ENCODE measurements at places on chromosomes 2 and 18.

GRCh38 chr2:13533524-13533922 lies 816.8 kb downstream of the TRIB2 start:
- no peak for DNase-seq

DNA sequence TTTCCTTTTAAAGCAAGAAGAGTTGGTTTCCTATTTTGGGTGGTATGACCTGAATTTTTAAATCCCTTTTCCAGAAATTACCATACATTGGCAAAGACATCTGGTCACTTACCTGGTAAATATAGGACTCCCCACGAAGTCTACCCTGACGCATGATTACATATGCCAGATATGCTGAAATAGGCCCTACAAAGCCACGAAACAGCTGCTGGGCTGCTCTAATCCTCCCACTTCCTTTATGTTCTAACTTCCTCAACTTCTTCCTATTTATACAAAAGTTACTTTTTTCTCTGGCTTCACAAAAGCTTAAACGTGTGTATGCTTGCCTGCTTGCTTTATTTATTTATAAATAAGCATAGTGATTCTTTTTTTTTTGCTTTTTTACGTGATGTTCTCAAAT lies 186.0 kb upstream of the EPHA4 start:
- no peak for DNase-seq

GRCh38 chr2:128367601-128368359 lies 49.1 kb upstream of the HS6ST1 start:
- no peak for DNase-seq

DNA sequence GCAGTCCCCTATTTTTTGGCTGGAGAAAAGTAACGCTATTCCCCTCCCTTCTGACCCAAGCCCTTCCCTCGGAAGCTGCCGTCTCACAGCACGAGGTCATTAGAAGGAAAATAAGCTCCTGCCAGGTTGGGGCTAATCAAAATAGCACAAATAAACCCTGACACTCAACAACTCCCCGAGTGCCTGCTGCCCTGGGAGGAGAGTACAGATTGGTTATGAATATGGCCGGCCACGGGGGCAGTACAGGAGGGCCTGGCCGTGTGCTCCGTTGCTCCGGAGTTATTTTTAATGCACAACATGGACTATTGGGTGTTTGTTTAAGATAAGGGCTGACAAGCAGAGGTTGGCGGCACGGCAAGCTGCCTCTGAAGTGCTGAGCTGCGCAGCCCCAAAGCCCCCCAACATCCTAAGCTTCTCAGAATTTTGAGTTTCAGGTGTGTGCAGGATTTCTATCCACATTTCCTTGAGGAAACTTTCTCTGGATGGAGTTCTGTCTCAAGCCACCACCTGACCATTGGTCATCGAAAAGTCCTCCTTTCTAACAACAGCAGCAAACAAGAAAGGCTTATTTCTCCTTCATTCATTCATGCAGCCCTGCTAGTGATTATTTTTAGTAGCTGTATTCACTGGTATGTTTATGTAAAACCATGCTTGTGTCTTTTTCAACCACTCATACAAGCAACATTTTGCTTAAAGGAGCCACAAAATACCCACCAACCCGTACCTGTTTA lies 58.7 kb downstream of the PAX3 start:
- DNase-seq, result no peak

- no peak for DNase-seq
Observed at GRCh38 chr2:159084384-159085370, 116.2 kb downstream of the TANC1 start.

DNA sequence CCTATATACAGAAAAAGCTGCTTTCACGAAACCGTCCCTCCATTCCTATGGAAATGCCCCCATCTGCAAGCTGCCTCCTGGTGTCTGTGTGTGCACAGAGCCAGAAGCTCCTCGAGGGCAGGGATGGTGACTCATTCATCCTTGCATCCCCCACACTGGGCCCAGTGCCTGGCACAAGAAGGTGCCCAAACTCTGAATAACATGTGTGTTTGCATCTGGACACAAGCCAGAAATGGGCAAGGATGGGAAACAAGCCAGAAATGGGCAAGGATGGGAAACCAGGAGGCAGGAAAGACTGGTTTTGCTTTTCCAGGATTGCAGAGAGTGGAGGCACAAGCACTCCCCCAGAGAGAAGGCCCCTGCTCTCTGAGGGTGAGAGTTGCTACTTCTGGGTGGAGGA lies 313.9 kb downstream of the CELF4 start:
- DNase-seq, result no peak

DNA sequence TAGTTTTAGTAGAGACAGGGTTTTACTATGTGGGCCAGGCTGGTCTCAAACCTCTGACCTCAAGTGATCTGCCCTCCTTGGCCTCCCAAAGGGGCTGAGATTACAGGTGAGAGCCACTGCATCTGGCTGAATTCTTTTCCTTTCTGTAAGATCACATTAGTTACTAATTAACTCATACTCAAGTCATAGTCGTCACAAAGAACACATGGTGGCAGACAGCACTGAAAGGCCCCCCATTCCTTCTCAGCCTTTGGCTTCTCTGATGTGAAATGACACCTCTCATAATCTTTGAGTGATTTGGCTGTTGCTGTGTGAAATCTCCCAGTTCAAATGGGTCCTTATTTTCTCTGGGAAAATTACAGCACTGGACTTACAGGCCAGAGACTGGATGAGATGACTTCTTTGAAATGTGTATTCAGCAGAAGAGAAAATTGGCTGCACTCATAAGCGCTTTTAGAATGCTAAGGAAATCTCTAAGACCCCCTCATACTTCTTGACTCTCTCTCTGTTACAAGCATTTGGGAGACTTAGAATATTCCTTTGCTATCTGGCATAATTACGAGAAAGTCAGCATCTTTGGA lies 764.8 kb downstream of the RNF144A start:
- no peak for DNase-seq

DNA sequence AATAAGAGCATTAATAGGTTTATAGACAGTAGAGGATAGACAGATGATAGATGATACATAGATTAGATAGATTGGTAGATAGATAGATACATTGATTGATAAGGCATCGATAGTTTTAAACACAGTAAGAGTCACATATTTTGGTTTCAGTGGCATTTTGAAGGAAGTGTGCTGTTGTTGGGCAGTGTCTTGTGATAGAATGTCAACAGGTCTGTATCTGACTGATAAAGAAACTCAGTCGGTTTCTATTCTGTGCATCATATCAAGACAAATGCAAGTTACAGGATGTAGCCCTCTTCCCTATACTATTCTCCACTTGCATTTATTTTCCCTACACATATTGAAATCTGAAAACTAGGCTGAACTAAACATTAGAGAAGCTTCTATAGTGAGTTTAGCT lies 1229.0 kb upstream of the ZEB2 start:
- DNase-seq, result no peak

DNA sequence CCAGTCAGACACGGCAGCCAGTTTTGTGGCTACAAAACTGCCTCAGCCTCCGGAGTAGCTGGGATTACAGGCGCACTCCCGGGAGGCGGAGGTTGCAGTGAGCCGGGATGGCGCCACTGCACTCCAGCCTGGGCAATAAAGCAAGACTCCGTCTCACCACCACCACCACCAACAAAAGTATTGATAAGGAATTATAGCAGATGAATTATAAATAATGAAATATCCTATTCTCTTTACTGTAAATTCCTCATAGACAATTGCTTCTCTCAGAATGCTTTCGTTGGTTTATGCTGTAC lies 1.4 kb upstream of the FAM161A start:
- DNase-seq, result no peak

Measured in stimulated activated CD4-positive, alpha-beta T cell treated with anti-CD3 and anti-CD28 coated beads, Interleukin-12 subunit alpha, Interleukin-12 subunit beta, amount 100 ng/mL, for 4 hours (primary cell).